Liver (tissue), 10 donors: ENCODE measurements at places on chromosomes 16 and 17.

- no peak for DNase-seq
Measured at GRCh38 chr16:89956505-89957215, 8.1 kb downstream of the DEF8 start.

GRCh38 chr17:73799781-73800627, 155.8 kb upstream of the SDK2 start:
- no peak for DNase-seq

DNA sequence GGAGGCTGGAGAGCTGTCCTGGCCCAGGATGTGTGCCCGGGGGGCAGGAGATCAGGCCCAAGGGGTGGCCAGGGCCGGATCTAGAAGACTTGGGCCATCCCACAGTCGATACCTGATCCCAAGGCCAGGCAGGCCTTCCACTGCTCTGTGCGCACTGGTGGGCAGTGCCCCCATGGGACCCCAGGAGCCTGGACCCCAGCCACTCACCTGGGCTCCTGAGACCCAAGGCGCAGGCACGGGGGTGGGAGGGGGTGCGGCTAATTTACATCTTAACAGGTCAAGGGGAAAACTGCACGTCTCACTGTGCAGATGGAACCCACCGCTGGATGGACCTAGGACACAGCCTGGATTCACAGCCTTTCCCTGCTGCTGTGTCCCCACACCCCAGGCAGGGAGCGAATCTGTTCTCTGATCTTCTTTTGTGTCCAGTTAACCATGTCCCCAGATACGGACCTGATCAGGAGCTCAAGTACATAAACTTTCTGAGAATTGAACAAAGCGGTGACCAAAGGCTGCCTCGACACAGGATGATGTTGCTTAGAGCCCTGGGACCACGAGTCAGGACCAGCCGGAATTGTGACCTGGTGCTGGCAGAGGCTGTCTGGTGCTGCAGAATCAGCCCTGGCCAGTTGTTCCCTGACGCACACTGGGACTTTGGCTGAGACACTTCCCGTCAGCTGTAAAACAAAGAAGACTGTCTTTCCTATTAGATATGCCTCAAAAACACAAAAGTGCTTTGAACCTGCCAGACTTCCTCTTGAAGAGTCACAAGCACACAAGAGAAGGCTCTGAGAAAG, 60.6 kb downstream of the TNFRSF13B start:
- no peak for DNase-seq

- DNase-seq: no peak
Measured at GRCh38 chr17:492022-492413, 139.4 kb upstream of the RPH3AL start.

DNA sequence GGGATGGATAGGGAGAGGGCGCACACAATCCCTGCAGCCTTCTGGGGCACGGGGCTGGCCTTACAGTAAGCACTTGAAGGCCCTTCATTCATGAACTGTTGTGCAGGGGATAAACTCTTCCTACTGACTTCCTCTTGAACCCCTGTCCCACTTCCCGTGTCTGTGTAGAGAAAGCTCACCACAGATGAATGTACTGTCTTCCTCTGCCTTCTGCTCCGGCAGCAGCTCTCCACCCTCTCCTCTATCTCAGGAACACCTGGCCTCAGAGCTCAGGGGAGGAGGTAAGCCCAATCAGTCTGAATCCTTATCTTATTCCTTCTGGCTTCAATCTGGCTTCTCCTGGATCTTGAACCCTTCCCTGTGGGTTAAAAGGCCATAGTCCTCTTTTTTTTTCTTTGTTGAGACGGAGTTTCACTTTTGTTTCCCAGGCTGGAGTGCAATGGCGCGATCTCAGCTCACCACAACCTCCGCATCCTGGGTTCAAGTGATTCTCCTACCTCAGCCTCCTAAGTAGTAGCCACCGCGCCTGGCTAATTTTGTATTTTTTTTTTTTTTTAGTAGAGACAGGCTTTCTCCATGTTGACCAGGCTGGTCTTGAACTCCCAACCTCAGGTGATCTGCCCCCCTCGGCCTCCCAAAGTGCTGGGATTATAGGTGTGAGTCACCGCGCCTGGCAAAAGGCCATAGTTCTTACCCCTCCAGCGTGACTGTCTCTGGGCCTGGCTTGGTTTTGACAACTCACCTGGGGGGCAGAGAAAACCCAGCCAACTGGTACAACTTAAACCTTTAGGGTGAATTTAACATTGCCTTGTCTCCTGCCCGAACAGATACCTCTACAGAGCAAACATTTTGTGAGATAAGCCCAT, 7.2 kb upstream of the SLC52A1 start:
- DNase-seq: no peak

DNA sequence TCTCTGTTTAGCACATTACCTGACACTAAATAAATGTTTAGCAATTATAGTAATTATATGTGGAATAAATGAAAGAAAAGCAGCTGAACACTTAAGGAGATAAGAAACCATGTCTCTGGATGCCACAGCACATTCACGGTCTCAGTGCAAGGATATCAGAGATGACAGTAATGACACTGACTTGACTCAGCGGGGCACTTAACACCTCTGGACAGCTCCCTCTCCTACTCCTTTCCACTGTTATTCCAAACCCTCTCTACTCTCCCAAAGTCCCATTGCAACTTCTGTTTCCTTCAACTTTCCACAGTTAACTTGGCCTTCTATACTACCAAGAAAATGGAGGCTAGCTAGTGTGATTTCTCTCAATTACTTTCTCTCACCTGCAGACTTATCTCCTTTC, 93.0 kb upstream of the CORO6 start:
- no peak for DNase-seq

DNA sequence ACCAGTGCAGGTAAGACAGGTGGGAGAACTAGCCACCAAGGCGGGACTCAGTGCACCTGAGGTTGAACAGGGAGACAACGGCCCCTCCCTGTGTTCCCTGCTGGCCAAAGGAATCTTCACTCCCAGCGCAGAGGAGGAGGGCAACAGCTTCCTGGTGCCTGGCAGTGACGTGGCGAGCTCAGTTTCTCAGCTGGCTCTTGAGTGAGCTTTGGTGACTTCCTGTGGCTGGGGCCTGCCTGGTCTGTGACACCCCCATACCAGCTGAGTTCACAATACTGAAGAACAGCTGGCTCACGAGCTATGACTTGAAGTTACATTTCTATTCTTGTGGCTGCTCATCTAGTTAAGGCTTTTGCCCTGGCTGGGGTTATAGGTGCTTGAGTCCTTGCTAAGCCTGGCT, 26.1 kb downstream of the WNT9B start:
- DNase-seq: no peak

- no peak for DNase-seq
Measured at GRCh38 chr17:40535924-40536294, 29.4 kb downstream of the CCR7 start.

- no peak for DNase-seq
Measured at GRCh38 chr16:56202036-56202435, 10.7 kb downstream of the GNAO1 start.

- DNase-seq: no peak
Measured at GRCh38 chr17:64061178-64061898, 40.9 kb upstream of the ICAM2 start.

GRCh38 chr17:42361781-42362186, 26.5 kb downstream of the STAT3 start:
- DNase-seq: no peak

GRCh38 chr17:73278465-73279453, 17.1 kb upstream of the CPSF4L start:
- no peak for DNase-seq

GRCh38 chr16:24178496-24178895, 77.6 kb upstream of the CACNG3 start:
- DNase-seq: no peak

- no peak for DNase-seq
Measured at GRCh38 chr16:19123535-19124178, 9.9 kb downstream of the ITPRIPL2 start.

- no peak for DNase-seq
Measured at GRCh38 chr17:80308692-80309517, 48.3 kb downstream of the RNF213 start.

- DNase-seq: no peak
Measured at GRCh38 chr17:31492880-31493655, 101.6 kb downstream of the RAB11FIP4 start.

GRCh38 chr16:19542138-19542821, 13.2 kb upstream of the VPS35L start:
- DNase-seq: no peak

DNA sequence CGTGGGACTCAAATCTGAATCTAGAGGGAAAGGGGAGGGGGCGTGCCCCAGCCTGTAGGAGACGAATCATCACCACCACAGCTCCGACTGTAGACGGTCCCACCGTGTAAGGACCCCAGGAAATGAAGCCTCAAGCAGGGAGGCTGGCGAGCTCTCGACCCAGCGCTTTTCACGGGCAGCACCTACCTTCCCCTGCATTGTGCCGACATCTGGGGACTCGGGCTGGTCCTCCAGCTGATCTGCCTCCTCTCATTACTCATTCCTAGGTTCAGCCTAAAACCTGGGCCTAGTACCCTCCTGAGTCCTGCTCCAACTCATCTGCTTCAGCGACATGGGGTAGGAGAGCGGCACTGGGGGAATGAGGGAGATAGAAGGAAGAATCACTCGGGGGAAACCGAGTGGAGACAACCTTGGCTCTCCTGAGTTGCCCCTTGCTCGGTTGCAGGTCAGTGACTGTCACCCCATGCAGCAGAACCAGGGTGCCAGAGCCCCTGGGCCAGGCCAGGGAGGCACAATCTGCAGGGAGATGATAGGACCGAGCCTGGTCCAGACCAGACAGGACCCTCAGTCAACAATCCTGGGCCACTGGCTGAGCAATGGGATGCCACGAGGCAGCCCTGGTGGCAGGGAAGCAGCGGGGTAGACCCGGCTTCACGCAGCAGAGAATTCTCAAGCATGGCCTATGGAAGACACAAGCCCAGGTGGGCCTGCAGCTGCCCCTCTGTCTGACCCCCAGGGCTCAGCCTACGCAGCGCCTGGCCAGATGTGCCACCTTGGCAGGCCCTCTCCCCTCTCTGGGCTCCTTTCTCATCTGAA, 833 bp upstream of the BCAR1 start:
- DNase-seq: no peak

GRCh38 chr16:13223666-13224065, 322.3 kb downstream of the SHISA9 start:
- DNase-seq: no peak

- DNase-seq: no peak
Measured at GRCh38 chr16:75529959-75530358, 5.9 kb downstream of the CHST5 start.

DNA sequence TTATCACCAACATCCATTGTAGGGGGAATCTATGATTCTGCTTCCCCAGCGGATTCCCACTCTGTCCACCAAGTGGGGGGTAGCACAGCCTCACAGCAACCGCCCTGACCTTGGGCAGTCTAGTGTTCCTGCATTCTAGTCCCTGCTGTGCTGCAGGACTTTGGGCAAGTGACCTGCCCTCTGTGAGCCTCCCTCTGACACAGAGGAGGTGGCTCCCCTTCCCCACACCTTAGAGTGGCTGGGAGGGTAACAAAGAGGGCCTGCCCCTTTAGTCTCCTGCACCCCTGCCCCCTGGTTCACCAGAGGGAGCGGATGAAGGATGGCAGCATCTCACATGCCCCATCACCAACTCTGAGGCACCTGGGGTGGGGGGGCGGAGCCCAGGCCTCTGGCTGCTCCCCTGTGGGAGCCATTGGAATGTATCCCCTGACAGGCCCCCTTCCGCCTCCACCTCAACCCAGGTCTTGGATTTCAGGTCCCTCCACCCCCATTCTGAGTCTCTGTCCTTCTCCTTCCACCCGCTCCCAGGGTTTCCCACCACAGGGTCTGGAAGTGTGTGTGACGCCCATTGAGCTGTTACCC, 10.1 kb downstream of the GAS2L2 start:
- no peak for DNase-seq

GRCh38 chr17:39626171-39627046, at the start of gene PPP1R1B:
Gene PPP1R1B (plus strand): TSS chr17:39626952. CDS start chr17:39627393, 441 bp downstream.
- no peak for DNase-seq

DNA sequence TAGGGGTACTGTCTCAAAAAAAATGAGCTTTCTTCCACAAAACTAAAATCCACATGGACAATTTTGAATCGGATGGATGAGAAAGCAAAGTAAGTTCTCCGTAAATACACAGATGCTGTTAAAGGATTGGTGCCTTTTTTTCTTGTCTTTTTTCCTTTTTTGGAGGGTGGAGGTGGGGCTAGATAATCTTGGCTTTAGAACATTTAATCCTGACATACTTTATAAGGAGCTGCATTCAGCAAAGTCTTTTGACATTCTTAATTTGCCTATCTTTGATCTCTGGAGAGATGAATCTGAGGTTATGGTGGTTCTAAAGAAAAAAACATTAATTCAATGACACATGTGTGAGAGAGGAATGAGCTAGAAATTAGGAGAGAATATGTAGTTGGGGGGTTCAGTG, 312.3 kb upstream of the KCNJ16 start:
- DNase-seq: no peak

DNA sequence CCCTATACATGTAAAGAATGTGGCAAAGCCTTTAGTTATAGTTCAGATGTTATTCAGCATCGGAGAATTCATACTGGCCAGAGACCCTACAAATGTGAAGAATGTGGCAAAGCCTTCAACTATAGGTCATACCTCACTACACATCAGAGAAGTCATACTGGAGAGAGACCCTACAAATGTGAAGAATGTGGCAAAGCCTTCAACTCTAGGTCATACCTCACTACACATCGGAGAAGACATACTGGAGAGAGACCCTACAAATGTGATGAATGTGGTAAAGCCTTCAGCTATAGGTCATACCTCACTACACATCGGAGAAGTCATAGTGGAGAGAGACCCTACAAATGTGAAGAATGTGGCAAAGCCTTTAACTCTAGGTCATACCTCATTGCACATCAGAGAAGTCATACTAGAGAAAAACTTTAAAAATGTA, 42.5 kb downstream of the ZNF267 start:
- no peak for DNase-seq

GRCh38 chr17:78104540-78104941, 24.0 kb downstream of the TMC6 start:
- DNase-seq: no peak

- DNase-seq: no peak
Measured at GRCh38 chr16:27972500-27972899, 91.0 kb downstream of the GSG1L start.

DNA sequence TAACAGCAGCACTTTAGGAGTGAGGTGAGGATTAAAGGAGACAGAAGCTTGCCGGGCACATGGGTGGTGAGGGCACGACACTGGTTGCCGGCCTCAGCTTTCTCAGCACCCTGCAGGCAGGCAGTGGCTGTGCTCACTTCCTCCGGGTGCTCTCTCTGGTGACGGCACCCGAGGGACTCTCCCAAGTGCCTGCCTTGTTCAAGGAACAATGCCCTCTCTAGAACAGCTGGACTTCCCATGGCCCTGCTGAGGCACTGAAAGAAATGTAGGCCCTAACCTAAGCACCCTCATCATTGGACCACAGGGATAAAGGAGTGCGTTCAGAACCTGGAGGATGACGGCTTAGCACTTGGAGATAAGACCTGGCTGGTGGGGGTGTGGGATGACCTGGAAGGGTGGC, 72.7 kb downstream of the N4BP1 start:
- DNase-seq: no peak

GRCh38 chr16:53041320-53042051, 11.2 kb downstream of the CHD9NB start:
- no peak for DNase-seq

DNA sequence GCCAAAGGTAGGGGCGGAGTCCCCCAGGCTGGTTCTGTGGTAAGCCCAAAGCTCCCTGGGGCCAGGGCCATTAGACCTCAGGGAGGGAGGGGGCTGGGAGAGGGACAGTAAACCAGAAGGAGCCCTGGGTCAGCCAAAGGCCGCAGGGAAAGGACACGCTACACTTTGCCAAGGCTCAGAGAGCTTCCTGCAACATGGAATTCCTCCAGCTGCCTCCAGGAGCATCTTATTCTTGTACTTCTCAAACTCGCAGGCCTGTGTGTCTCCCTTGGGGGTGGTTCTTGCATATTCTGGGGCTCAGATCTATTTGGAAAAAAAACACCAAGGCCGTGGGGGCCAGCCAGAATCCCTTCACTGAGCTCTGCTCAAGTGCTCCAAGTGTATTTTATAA, 25.1 kb downstream of the AKAP1 start:
- no peak for DNase-seq
